CD4-positive, alpha-beta T cell treated with Interleukin-2 at 100 ng/mL for 4 hours (primary cell): ENCODE measurements at places on chromosomes 16 and 17.

GRCh38 chr16:8814095-8814806, 16.6 kb downstream of the PMM2 start:
- no peak for DNase-seq

DNA sequence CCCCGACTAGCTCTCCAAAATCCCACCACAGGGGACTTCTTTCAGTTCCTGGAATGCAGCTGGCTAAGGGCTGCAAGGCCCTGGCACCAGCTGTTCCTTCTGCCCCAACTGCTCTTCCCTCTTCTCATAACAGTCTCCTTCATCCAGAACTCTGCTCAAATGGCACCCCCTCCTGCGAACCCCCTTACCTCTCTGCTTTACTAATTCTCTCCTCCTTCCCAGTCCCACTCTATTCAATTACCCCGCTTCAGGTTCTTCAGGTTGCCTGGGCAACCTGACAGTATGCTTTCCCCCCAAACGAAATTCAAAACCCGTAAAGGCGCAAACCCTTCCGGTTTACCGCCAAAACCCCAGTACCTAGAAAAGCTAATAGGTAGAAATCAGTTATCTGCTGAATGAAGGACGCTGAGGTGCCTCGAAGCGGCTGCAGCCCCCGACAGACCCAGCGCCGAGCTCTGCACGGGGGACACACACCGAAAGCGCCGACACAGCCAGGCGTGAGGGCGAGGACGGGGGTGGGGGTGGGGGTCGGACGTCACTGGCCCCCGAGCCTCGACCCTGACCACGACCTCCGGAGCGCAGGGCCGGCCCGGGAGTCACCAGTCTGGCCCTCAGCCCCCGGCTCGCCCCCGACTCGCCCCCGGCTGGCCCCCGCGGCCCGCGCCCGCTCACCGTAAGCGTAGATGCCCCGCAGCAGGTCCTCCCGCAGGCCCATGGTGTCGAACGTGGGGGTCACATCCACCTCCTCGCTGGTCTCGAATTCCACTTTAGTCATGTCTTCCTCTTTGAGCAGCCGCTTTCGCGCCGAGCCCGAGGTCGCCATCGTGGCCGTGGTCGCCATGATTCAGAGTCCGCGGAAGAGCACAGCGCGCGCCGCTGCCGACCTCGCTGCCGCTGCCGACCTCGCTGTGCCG, 550 bp downstream of the EIF4A3 start:
- DNase-seq: peak; percentile 12

- DNase-seq: peak; percentile 83
These were observed 17.9 kb downstream of the LIG3 start for GRCh38 chr17:34998205-34998604.

DNA sequence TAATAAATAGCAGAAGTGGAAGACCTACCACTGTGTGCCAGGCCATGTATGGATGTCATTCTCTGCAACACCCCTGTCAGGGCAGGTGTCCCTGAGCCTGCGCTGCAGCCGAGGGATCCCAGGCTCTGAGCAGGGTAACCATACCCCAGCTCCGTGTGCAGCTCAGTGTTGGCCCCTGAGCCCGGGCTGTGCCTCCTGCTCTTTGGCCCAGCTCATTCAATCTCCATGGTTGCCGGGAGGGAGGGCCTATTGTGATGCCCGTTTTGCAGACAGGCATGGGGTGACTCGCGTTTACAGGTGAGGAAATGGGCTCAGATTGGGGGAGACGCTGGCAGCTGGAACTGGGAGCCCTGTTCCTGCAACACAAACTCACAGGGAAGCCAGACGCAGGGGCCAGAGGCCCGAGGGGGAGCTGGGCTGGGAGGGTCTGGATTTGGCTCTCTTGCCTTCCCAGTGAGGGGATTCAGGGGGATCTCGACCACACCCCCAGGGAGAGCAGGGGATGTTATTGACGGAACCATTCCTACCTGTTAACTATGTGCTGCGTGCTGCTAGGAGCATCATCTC, 190.5 kb downstream of the IRF8 start:
- DNase-seq: no peak

- DNase-seq: no peak
These were observed 7.9 kb downstream of the TIMM22 start for GRCh38 chr17:1004769-1005295.

- DNase-seq: no peak
These were observed 153.9 kb upstream of the TBX2 start for GRCh38 chr17:61245706-61246135.

GRCh38 chr16:87276091-87276701, 41.0 kb downstream of the C16orf95 start:
- no peak for DNase-seq

DNA sequence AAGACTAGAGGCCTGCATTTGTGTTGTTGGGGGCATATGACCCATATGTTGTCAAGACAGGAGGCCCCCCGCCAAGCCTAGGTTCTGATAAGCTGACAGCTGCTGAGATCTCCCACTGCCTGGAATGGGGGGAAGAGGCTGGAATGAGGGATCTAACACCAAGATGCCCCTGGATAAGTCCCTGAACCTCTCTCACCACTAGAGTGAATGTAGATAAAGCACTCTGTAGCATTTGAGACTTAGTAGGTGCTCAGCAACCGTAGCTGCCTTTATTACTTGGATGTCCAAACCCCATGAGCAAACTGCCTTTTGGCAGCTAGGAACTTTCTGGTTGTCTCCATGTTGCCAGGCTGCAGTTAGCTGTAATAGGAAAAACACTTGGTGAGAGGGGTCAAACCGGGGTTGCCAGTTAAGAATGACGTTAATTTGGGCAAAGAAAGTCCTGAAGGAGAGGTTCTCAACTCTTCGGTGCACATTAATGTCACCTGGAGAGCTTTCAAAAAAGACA, 4.4 kb upstream of the RASL10B start:
- DNase-seq: no peak

DNA sequence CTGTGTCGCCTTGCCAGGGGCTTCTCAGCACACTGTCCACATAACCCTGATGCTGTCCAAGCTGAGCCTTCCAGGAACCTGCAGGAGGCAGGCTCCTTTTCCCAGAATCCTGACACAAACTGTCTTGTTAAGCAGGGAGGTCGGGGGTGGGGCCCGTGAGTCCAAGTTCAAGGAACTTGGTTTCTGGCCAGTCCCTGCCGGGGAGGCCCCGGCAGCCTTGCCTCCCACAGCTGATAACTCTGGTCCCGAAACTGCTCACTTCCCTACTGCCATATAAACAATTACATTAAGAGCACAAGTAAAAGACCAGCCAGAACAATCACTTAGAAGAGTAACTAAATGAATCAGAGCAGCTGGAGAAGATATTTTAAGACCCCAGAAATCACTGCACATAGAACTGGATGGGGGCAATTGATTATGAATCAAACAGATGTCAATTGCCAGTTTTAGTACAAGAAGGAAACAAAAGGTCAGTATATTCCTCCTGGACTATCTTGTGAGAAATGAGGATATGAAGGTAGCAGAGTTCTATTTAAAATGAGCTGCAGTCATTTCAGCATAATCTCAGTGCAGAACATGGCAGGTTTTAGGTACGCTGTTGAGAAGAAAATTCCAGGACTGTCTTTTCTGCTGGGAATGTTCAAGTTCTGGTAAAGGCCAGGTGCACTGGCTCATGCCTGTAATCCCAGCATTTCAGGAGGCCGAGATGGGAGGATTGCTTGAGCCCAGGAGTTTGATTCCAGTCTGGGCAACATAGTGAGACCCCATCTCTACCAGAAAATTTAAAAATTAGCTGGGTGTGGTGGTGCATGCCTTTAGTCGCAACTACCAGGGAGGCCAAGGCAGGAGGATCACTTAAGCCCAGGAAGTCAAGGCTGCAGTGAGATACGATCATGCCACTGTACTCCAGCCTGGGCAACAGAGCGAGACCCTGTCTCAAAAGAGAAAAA, 169.8 kb downstream of the PITPNC1 start:
- no peak for DNase-seq

GRCh38 chr16:56019274-56019673, 144.1 kb upstream of the CES5A start:
- no peak for DNase-seq

- DNase-seq: no peak
These were observed 1349.6 kb upstream of the CDH8 start for GRCh38 chr16:63385714-63386432.

DNA sequence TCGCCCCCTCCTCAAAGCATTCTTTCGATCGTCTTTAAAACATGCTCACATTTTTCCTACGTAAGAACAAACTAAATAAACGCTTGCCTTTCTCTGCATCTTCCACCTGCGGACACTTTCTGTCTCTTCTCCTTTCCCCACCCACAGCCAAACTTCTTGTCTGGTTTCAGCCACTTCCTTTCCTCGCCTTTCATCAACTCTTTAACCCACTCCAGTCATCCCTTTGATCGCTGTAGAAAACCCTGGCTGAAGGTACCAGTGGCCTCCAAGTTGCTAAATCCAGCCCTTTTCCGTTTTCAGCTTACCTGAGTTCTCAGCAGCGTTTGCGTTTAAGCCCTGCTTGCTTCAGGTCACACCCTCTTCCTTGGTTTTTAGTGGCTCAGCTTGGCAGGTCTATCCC, 483 bp downstream of the RPA1 start:
- DNase-seq: peak; percentile 12

DNA sequence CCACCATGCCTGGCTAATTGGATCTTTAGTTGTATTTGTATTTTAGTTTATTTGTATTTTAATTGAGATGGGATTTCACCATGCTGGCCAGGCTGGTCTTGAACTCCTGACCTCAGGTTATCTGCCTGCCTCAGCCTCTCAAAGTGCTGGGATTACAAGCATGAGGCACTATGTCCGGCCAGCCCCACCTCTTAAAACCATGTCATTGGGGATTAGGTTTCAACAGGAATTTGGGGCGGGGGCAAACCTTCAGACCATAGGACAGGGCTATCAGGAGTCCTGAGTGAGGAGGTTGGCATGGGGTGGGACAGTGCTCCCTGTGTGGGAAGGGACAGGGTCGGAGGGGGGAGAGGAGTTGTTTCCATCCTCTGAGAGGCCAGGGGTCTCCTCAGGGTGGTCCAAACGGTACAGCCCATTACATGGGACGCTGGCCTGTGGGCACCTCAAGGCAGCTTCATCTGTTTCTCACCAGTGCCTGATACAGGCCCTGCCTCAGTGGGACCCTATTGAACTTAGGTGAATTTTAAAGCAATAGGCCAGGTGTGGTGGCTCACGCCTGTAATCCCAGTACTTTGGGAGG, 21.6 kb downstream of the GAA start:
- DNase-seq: no peak

DNA sequence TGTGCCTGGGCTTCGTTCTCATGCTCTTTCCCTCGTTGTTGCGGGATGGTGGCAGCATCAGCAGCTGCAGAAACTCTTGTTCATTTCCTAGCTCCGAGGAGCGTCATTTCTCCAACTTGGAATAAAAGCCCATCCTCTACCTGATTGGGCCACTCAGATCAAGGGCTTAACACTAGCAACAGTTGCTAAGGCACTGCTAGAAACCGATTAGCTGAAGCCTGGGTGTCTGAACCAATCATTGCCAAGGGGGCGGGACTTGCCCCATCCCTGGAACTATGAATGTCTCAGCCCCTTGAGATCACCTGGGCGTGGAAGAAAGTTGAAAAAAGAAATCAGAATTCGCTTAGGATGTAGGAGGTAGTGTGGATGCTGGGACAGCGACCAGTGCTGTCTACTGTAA, 145.3 kb downstream of the FOXL1 start:
- DNase-seq: no peak

DNA sequence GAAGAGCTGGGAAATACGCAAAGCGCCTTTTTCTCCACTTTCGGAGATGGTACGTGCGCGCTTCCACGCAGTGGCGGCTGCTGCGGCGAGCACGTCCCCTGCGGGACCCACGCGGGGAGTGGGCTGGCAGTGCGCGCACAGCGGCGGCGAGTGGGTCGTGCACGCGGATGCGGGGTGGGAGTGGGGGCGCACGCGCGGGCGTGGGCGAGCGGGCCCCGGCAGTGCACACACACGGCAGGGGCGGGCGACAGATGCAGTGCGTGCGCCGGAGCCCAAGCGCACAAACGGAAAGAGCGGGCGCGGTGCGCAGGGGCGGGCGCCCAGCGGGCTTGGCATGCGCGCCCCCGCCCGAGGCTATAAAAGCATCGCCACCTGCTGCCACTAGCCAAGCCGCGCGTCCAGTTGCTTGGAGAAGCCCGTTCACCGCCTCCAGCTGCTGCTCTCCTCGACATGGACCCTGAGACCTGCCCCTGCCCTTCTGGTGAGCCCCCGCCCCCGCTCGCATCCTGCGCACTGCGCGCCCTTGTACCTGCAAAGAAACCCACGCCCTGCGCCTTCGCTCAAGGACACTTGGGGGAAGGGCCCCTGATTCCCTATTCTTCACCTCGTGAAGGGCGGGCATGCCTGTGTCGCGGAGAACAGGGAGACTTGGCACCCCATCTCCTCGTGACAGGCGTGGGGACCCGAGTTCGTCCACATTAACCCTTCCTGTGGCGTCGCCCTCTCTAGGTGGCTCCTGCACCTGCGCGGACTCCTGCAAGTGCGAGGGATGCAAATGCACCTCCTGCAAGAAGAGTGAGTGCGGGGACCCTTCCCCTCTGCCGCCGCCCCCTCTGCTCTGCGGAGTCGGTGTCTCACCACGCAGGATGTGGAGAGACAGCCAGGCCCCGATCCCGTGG, at the start of gene MT3:
Gene MT3 (plus strand): TSS at position 388 of the 899 bp plus-strand sequence. CDS start 63 bp downstream, at position 451.
- no peak for DNase-seq

- no peak for DNase-seq
These were observed 4.8 kb downstream of the PPM1D start for GRCh38 chr17:60604686-60605334.

- DNase-seq: no peak
These were observed 429 bp downstream of the KIF1C start for GRCh38 chr17:4998027-4998731.

- DNase-seq: no peak
These were observed 1.1 kb downstream of the SLC25A39 start for GRCh38 chr17:44323359-44324091.

- DNase-seq: peak; percentile 44
These were observed 542 bp downstream of the KLHL36 start for GRCh38 chr16:84648595-84649510.

GRCh38 chr16:30054959-30055553, 10.5 kb upstream of the ALDOA start:
- DNase-seq: peak; percentile 45

- no peak for DNase-seq
These were observed 2.5 kb upstream of the MMP28 start for GRCh38 chr17:35797918-35798317.

DNA sequence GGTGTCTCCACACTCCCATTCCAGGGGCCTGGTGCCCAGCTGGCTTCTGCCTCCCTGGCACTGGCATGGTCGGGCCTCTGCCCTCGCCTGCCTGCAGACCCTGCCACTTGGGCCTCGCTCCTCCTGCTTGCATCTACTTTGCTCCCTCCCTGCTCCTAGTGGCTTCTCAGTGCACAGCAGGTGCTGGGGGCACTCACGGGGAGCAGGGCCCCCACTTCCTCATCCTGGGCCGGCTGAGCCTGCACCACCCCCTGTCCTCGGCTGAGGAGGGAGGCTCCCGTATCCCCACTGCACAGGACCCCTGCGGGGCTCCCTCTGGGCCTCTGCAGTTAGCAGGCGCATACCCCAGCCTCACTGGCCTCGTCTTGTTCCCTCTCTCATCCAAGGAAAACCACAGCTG, 35.2 kb downstream of the CIBAR2 start:
- DNase-seq: no peak

DNA sequence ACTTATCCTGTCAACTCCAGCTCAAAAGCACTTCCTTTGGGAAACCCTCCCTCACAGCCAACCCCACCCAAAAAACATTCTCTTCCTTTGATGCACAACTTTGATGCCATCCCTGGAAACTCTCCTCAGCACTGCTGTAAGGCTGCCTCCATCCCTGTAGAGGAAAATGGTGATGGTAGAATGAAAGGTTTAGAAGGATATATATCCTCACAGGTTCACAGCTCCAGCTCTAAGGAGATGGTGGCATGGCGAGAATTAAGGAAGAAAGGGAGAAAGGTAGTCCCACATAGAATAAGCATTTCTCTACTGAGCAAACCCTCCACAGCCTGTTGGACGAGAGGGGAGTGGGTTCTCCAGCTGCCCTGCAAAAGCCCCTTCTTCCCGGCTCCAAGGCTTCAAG, 2.2 kb upstream of the DLX4 start:
- DNase-seq: no peak
